ENCODE measurements at places on chromosomes 1 and 21.

- DNase-seq, result no peak
These were observed 98.1 kb downstream of the VAV3 start for GRCh38 chr1:107866870-107867269.

- no peak for DNase-seq
These were observed 92.6 kb downstream of the ATG4C start for GRCh38 chr1:62876535-62876934.

- DNase-seq, result no peak
These were observed 5.5 kb upstream of the LAPTM5 start for GRCh38 chr1:30762930-30763650.

DNA sequence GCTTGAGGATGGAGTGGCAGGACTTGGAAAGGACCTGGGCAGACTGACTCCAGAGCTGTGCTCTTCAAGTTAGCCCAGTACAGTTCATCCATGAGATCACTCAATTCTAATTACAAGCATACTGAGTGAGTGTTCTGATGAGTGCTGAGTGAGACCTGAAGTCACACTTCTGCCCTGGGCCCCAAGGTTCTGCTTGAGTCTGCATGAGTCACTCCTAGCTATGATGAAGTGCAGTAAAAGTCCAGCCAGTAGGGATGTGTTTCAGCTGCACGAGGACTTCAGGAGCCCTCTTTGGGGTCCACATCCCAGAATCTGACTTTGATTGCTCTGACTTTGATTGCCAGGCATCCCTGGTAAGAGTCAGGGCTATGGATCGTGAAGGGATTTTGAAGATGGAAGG is 35.8 kb downstream of the PLEKHA6 start:
- DNase-seq, result no peak

GRCh38 chr1:125066385-125066784 is 3881.6 kb downstream of the SRGAP2C start:
- DNase-seq, result no peak

DNA sequence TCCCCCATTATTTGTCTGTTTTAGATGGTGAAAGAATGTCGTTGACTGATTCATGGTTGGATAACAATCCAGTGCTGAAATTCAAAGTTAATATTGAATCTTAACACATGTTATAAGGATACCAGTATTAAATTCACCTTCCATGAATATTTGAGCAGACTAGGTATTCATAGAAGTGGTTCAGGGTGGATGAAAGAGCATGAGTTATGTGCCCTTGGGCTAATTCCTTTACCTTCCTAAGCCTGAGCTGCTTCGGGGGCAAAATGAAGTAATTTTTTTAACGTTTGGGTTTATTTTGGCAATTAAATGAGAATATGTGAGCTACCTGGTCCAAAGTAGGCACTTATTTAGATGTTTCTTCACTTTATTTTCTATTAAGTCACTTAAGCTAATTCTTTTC is 2.7 kb upstream of the PLPPR5 start:
- DNase-seq, result no peak

- no peak for DNase-seq
These were observed 118.6 kb downstream of the PRDM16 start for GRCh38 chr1:3187415-3188149.

- DNase-seq, result no peak
These were observed 46.2 kb downstream of the UCHL5 start for GRCh38 chr1:193013005-193013404.

GRCh38 chr1:235160383-235160956 is 580 bp downstream of the RBM34 start:
- peak; percentile 86 for DNase-seq

- DNase-seq, result no peak
These were observed 114.3 kb downstream of the SLC35F3 start for GRCh38 chr1:234018816-234019215.

- DNase-seq, result no peak
These were observed 71.3 kb downstream of the CRB1 start for GRCh38 chr1:197339106-197340060.

GRCh38 chr1:40313958-40314720 is 2.9 kb downstream of the COL9A2 start:
- no peak for DNase-seq

GRCh38 chr1:117788014-117788413 is 141.4 kb downstream of the GDAP2 start:
- DNase-seq, result no peak

DNA sequence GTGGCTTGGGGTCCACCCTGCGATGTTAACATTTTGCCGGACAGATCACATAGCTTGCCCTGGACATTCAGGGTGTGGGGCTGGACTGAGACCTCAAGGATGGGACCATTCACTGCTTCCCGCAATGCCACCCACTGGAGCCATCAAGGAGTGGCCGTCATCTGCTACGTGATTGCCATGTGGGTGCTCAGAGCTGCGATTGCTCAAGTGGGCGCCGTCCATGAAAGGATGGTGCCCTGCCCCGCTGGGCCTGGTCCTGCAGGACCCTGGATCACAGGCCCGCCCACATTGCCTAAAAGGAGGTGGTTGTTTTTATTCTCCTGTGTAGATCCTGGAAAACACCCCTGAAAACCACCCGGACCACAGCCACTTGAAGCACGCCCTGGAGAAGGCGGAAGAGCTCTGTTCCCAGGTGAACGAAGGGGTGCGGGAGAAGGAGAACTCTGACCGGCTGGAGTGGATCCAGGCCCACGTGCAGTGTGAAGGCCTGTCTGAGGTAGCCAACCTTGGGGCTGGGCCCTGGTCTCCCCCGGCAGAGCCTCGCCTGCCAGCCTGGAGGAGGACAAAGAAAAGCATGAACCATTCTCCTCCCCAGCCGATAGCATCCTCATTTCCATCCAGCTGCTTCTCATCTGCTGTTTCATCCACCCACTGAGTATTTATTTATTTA is 40.4 kb downstream of the ATP5PO start:
- DNase-seq, result no peak

DNA sequence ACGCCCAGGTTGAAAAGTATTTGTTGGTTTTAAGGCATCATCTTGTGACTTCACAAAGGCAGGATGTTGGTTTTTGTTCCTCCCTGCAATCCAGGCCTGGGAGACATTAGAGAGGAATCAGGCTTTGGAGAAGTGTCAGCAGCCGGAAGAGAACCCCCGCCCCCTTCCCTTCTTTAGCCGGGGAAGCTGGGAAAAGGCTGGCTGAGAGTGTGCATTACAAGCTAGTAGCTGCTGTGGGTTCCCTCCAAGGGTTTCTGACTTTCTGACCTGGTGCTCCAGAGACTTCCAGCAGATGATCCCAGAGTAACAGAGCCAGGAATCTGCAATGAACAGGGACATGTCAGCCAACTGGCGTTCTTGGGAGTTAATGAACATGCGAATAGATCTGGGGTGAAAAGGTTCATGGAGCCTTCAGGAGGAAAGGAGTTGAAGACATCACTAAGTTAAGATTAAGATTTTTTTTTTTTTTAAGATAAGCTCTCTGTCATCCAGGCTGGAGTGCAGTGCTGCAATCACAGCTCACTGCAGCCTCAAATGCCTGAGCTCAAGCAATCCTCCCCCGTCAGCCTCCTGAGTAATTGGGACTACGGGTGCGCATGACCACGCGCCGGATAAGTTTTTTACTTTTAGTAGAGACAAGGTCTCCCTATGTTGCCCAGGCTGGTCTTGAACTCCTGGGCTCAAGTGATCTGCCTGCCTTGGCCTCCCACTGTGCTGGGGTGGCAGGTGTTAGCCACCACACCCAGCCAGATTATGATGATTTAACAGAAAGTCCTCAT is 7.5 kb downstream of the DISP3 start:
- no peak for DNase-seq

DNA sequence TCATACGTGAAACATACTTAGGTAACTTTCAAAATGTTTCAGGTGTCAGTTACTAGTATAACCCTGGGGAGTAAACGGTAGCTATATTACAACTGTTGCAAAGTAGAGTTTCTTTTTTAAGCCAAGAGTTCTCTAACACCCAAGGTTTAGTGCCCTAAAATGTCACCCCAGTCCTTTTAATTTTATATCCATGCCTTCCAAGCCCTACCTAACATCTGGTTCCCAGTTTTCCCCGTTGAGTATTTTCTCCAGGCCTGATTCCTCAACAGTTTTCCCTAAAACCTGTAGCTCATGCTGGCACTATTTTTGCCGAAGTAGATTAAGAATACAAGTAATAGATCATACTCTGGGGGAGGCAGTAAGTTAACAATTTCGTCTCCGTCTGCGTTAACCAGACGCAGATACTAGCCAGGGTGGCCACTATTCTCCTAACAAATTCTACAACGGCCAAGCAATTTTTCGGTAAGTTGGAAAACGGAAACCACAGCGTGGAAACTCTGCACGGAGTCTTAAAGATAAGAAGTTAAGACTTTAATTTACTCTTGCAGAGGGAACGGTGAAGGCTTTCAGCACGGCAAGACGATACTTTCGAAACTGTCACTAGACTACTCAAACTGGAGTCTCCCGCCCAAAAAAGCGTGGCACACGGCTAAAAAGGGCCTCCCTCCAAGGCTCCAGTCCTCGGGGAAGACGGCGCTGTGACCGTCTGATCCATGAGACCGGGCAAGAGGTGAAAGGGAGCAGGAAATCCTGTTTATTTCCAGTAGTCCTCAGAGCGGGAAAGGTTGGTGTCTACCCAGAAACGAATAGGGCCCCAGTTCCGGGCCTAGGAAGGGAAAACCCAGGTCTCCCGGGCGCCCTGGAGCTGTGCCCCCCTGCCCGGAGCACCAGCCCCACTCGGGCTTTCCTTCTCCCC is 945 bp downstream of the SRSF4 start:
- DNase-seq, result peak; percentile 19

DNA sequence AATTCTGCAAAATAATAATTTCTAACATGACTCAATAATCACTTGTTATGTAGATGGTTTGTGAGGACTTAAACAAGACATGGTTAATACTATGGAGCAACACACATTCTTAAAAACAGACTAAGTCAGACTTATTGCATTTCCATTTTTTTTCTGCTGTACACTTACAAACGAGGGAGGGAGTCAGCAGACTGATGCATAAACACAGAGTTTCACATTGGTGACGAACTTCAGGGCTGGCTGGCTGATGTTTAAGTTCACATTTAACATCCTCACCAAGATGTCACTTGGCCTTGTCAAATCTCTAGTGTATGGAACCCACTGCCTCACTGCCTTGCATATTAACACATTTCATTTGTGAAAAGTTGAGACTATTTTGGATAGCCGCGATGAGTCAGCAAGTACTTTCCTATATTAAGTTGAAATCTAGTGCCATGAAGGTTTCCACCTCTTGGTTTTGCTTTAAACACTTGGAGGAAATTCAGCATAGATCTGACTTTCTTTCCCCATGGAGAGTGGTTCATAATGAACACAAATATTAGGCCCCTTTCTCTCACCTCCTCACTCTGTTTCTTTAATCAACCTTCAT is 337.5 kb upstream of the RUNX1 start:
- DNase-seq, result peak; percentile 5

GRCh38 chr1:15684468-15685291 is 560 bp downstream of the PLEKHM2 start:
- DNase-seq, result peak; percentile 61

GRCh38 chr1:110309767-110310166 is 29.4 kb upstream of the RBM15 start:
- DNase-seq, result no peak

DNA sequence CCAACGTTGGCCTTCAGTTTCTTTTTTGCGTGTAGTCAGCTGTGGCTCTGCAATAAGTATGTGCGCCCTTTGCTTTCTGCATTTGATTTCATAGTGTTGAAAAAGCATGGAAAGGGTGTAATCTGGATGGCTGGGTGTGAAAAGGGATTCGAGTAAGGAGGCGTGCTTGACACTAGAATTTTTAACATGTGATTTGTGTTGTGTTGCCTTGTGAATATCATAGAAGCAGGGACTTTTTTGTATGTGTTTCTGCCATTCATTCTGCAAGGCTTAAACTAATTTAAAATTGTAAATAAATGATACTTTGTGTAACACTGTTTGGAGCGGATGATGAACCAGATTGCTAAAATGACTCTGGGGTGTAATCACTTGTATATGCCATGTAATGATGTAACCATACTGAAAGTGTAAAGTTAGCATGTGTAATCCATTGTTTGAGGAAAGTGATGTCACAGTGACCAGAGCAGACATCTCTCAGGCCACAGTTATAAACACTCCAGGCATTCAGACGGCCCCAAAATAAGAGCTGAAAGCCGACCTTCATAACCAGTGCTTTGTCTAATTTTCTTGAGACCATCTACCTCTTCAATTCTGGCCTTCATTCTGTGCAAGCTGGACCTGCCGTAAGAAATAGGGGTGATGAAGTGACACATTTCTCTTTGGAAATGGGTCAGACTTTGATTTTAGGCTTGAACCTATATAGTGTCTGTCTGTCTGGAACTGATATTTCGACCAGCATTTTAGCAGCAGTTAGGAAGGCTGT is 618 bp downstream of the SH3BGR start:
- no peak for DNase-seq

DNA sequence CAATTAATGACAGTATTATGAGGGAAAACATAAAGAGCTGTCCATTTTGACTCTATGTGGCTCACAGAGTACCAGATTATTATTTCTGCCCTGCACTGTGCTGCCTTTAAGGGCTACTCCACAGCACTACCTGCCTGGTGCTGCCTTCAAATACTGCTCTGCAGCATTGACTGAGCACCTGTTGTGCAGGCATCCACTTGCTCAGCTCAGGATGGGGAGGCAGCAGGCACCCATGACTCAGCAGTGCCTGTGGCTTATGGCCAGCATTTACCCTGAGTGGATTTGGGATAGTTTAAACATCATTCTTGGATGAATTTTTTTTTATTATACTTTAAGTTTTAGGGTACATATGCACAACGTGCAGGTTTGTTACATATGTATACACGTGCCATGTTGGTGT is 953 bp upstream of the KPRP start:
- DNase-seq, result no peak

GRCh38 chr1:21117597-21118001 is 59.1 kb downstream of the EIF4G3 start:
- DNase-seq, result no peak

DNA sequence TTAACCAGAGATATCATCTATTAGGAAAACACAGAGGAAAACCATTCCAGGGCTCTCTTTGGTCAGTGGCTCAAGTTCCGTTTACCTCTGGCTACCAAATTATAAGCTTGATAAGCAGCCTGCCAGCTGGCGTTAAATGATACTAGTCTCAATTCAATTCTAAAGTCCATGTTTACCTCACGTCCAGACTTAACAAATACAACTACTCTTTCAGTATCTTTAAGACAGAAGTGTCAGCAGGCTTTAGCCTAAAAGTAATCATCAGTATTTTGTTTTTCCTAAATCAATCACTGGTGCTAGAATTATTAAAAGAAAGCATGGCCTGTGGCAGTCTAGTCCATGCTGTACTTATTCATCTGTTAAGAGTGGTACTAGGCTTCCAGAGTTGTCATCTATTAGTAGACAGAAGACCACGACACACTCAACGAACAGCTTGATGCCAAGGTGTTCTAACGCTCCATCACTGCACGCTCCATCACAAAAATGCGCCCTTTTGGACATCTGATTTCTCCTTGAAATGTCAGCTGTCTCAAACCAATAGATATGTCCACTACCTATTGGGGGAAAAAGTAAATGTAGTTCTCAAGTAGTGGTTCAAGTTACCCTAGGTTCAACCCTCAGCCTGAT is 1.5 kb downstream of the IVNS1ABP start:
- DNase-seq, result peak; percentile 54

- peak; percentile 35 for DNase-seq
These were observed 27.0 kb upstream of the BTG2 start for GRCh38 chr1:203278082-203278884.
